ENCODE measurements at places on chromosomes 13 and 19.

DNA sequence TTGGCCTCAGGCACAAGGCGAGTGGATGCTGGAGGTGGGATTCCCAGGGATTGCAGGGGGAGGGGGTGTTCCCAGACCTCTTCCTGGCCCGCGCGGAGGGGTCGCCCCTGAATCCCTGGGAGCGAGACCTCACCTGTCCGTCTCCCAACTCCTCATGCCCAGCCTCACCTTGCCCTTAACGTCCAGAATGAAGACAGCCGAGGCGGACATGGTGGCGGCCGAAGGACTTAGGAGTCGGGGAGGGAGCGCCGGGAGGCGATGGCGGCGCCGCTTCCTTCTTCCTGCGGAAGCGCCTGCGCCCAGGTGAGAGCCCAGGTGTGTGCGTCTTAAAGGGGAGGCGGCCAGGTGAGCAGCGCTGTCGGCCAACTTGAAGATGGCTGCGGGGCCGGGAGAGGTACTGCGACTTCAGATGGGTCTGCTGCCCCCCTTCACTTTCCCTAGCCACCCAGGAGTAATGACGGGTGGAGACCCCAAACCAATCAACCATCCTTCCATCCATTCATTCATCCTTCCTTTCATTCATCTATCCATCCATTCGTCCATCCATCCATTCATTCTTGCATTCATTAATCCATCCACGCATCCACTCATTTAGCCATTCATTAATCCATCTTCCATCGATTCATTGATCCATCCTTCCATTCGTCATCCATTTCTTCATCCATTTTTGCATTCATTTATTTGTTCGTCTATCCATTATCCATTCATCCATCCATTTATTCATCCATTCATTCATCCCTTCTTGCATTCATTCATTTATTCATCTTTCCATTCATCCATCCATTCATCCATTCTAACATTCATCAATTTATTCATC, at the start of gene AP1M2:
AP1M2 (minus strand) TSS at position 291 of the 817 bp plus-strand sequence; CDS start at position 210, 81 bp downstream.
- DNase-seq, result no peak

DNA sequence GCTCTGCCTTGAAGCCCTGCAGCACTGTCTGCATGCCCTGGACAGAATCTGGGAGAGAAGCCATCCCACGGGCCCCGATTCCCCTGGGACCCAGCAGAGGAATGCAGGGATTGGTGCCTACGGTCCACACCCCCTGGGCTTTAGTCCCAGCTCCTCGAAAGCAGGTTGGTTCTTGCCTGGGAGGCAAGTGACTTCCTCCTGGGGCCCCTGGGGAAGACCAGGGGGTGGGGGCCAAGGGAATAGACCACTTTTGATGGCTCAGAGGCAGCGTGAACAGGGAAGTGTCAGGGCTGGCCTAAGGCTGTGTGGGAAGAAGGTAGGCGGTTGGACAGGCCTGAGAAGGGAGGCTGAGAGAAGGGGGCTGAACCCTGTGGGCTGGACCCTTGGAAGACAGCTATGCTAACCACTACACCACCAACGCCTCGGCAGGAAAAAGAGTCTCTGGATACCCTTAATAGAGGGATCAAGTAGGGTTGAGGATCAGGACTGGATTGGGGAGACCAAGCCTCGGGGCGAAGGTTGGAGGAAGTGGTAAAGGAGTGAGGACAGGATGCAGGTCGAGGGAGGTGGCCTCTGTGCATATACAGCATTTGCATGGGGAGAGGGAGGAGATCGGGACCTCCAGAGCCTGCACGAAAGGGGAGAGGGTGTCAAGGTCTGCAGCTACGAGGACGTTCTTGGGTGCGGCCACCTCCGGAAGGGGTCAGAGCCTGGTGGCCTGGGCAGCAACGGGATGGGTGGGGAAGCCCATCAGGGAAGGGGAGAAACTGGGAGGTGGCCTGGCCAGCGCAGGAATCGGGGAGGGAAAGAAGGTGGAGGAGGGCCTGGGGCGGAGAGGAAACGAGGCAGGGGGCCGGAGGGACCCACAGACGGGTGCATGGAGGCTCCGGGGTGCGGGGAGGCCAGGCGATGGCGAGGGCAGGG, 709 bp downstream of the DPP9 start:
- DNase-seq, result peak; percentile 11

DNA sequence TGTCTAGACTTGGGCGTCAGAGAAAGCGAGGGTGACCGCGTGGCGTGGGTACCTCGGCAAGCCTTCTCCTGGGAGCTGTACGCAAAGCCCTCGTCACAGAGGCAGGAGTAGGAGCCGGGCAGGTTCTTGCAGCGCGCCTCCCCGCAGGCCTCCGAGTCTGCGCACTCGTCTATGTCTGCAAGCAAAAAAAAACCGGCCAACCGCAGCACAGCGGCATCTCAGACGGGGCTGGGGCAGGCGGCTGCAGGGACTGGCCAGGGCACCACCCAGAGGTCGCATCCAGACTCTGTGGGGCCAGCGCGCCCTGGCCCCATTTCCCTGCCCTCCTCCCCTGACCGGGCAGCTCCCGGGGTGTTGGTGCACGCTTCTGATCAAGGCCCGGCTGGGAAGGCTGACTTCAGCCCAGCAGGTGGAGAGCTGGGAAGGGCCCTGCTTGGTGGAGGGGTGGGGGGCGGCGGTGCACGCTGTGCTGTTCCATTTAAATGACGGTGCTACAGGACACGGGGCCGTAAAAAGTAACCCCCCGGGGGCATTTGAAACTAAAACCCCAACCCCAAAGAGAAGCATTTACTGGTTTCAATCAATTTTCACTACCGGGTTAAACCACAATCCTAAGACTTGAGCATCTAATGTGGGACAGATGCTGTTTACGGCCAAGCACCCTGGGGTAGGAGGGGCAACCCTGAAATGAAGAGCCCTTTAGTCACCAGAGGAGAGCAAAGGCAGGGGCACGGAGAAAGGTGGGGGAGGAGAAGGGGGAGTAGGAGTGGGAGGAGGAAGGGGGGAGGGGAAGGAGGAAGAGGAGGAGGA, 28.2 kb downstream of the GAS6 start:
- DNase-seq, result no peak

- DNase-seq, result no peak
Observed at GRCh38 chr19:15288146-15288963, 44.0 kb downstream of the BRD4 start.

DNA sequence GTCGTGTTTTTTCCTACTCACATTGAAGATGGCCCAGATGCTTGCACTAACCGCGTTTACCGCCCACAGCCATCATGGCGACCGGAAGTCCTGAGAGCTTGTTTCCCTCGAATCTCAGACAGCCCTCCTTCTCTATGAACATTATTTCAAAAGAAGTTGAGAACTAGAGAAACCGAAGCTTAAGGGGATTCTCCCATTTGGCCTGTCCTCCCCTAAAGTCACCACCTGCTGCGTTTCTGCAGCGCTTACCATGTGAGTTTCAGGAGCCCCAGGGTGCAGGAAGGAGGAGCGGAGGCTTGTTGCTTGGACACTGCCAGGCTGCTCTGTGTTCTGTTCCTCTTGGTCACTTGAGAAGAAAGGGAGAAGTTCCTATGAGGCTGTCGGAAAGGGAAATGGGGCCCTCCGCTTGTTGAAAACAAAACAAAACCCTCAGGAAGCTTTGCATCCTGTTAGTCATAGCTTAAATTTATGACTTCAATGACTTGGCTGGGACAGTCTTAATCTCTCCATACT, 6.2 kb downstream of the CARD8 start:
- peak; percentile 82 for DNase-seq

DNA sequence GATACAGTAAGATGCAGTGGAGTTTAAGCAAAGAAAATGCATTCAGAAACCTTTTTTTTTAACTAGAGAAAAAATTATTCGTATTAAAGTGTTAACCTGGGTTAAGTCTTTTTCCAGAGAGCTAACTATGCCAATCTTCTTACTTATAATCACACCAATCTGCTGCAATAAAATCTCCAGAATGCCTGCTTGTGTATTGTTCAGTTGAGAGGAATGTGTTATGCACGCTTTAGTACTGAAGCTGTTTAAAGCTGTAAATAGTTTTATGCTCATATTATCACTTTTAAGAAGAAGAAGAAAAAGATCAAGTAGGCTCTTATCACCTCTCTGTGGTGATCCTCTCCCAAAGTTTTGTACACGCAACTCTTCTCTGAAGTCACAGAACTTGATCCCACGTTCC, 528.7 kb downstream of the RFC3 start:
- no peak for DNase-seq

- no peak for DNase-seq
Observed at GRCh38 chr13:32852526-32852925, 163.7 kb upstream of the KL start.

DNA sequence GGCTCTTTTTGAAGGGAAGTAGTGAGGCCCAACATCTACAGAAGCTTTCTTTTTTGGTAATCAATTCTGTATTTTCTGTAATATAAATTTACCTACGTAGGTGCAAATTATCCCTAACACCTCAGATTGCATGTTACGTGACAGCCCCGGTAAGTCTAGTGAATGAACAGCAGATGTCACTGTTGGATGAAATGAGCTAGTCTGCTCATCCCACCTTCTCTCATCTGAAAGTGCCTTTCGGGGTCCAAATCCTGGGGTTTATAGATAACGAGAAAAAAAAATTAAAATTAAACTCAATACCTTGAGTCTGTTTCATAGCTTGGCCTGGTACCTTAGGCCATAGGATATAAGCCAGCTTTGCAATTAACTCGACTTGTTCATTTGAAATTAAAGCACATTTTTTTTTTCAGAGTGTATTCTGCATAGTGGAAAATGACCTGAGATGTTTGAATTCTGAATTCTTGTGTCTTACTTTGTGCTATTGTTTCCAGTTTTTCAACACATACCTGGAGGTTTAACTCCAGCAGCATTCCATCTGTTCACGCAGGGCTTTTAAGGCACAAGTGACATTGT, 548.2 kb downstream of the GPC5 start:
- DNase-seq, result no peak

DNA sequence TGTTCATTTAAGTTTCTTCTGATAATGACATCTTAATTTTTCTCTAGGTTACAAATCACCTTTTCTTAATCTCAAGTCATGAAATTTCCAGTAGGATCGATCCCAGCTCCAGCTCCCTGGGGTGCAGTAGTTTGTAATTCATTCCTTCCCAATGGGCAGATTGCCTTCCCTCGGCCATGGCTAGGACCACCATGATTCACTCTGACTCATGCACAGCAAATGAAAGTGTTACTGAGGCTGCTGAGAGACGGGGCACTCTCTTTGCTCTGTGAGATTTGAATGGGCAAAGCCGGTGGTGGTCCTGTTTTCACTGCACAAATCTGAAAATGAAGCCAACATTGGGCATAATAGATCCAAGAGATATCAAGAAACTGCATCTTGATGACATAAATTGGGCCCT, 202.8 kb upstream of the IRS2 start:
- DNase-seq, result no peak

GRCh38 chr19:42178791-42179674, 38.4 kb downstream of the DEDD2 start:
- no peak for DNase-seq

DNA sequence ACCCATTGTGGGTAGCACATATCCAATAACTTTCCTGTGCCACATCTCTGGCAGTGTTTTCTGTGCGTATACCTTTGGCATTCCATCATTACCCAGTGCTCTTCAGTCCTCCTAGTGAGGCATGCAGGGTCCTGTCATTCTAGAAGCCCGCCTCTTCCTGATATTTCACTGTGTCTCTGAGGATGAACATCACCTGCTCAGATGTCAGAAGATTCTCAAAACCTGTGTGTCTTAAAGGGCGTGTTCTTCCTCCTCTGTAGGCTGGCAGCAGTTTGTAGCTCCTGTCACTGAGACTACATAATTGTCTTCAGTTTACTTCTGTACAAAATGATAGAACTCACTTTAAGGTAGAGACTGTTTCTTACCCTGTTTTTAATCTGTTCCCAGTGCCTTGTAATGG, 56.9 kb upstream of the TEX29 start:
- DNase-seq, result no peak

DNA sequence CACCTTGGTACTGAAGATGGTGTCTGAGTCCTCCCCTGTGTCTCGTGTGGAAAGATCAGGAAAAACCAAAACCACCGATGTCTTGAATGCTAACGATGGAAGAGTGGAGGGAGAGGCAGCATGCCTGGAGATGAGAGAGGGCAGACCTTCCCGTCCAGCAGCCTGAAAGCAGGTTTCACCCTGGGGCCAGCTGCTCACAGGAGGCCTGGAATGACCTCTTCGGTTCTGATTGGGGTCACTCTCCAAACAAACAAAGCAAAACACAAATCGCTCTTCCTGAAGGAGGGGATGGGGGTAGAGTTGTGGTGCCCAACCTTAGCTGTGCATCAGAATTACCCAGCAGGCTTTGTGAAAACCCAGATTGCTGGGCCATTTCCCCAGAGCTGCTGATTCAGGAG, 142.3 kb upstream of the SOX1 start:
- DNase-seq, result no peak

DNA sequence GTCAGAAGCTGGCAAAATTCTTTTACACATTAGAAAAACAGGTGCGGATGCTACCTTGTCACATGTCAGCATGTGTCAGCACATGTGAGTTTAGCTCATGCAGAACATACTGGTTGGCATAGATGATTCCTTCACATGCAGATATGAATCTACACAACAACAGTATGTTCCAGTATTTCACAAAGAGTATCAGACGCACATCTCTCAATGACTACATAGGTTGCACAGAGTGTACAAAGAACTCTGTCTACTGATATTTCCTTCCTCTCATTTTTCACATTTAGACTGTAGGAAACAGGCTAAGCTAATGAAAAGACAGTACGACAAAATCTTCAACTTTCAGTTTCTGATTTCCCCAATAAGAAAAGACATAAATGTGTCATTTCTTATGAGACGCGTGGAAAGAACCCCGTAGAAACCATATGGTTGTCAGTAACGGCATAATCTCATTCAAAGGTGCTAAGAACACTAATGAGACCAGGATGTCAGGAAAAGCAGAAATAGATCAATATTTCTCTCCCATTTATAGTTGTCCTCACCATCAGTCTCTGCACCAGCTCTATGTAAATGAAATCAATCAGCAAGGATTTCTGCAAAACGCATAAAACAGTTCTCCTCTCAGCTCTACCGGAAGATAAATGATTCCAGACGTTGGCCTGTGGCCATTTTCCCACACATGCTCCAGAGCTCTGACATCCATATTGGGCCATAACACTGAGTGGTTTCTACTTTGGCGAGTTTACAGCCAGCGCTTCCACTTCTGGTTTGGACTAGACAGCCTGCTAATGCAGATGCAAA, 81.2 kb downstream of the STARD13 start:
- DNase-seq, result no peak

DNA sequence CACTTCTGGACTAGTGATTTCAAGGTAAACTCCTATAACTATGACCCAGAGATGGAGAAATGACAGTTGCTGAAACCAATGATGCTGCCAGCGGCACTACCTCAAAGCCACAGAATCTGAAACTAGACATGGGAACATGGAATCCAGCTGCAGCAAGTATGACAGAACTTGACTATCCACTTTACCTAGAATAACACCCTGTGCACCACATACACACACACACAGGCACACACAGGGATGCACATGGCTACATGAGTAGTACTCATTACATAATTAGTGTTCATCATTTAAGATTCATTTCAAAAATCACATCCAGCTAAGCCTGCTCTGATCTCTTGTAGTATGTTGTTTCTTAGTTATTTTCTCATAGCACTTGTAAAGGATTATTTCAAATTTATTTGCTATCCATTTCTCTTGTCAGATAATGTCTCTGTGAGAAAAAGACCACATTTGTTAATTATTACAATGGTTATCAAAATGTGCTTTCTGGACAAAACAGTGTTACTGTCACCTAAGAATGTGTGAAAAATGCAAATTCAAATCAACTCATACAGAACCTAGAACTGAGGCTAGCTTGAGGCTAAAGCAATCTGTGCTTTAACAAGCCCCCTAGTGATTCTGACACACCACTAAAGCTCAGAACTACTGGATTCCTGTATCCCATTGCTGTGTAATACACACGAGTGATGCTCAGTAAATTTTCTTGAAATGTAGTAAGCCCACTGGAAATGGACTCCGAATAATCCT, 59.4 kb downstream of the WTIP start:
- no peak for DNase-seq

- no peak for DNase-seq
Observed at GRCh38 chr13:95258098-95258497, 43.2 kb downstream of the ABCC4 start.
